DMS79 (cell line): ENCODE measurements at places on chromosomes 4 and X.

DNA sequence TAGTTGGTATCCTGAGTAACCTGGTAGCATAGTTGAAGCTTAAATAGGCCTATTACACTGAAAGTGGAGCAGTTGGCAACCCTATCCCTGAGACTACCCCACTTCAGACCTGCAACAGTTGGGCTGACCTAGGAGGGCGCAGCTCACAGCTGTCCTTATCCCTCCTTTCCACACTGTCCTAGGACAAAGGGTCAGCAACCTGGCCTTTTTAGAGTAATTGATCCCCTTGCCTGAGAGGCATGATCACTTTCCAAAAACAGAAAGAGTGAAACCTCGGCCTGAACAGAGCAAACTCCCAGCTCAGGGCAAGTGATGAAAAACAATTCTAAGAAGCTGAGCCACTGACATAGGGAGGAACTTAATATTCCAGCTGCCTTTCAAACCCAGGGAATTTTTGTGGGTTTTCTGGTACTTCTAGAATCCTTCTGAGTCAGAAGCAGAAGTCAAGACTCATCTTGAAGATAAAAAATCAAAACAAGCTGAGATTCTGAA, 94.9 kb upstream of the MYOZ2 start:
- no peak for DNase-seq

- DNase-seq = no peak
Observed at GRCh38 chr4:793093-793861, 32.7 kb downstream of the CPLX1 start.

- no peak for DNase-seq
Observed at GRCh38 chr4:153333874-153334273, 10.6 kb upstream of the MND1 start.

- no peak for DNase-seq
Observed at GRCh38 chrX:5957506-5957905, 271.2 kb downstream of the NLGN4X start.

DNA sequence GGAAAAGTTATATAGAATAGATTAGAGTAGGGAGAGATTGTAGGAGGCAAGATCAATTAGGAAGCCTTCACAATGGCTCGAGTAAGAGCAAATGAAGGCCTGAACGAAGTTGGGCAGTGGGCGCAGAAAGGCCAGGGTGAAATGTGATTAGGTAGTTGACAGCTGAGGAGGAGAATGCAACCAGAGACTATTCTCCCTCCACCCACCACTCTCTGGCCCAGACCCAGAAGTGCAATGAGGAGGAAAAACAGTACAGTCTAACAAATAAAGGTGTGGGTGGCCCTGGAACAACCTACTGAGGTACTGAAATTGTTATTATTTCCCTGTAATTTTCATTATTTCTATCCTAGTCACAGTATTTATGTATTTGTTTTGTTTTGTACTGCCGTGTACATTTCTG, 176.7 kb downstream of the SLC39A8 start:
- DNase-seq = no peak

DNA sequence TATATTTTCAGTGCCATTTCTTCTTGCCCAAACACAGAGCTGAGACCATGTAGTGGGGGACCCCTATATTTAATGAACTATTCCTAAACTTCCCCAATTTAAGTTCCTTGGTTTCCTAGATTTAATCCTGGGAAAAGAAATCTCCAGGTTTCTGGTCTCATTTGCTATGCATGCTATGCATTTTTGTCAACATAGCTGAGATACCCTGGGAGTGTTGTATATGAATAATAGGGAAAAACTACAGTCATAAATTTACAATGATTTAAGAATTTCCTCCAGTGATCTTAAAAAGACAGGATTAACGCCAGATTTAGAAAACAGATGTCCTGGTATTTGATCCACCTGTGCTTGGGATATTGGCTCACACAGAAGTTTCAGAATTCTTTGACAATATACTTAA, 136.8 kb upstream of the RAPGEF2 start:
- DNase-seq = no peak

DNA sequence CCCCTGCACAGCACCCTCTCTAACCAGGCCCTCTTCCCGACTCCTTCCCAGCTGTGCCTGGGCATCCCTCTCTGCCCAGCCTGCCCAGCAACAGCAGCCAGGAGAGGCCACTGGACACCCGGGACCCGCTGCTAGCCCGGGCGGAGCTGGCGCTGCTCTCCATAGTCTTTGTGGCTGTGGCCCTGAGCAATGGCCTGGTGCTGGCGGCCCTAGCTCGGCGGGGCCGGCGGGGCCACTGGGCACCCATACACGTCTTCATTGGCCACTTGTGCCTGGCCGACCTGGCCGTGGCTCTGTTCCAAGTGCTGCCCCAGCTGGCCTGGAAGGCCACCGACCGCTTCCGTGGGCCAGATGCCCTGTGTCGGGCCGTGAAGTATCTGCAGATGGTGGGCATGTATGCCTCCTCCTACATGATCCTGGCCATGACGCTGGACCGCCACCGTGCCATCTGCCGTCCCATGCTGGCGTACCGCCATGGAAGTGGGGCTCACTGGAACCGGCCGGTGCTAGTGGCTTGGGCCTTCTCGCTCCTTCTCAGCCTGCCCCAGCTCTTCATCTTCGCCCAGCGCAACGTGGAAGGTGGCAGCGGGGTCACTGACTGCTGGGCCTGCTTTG, 1.1 kb downstream of the AVPR2 start:
- no peak for DNase-seq

DNA sequence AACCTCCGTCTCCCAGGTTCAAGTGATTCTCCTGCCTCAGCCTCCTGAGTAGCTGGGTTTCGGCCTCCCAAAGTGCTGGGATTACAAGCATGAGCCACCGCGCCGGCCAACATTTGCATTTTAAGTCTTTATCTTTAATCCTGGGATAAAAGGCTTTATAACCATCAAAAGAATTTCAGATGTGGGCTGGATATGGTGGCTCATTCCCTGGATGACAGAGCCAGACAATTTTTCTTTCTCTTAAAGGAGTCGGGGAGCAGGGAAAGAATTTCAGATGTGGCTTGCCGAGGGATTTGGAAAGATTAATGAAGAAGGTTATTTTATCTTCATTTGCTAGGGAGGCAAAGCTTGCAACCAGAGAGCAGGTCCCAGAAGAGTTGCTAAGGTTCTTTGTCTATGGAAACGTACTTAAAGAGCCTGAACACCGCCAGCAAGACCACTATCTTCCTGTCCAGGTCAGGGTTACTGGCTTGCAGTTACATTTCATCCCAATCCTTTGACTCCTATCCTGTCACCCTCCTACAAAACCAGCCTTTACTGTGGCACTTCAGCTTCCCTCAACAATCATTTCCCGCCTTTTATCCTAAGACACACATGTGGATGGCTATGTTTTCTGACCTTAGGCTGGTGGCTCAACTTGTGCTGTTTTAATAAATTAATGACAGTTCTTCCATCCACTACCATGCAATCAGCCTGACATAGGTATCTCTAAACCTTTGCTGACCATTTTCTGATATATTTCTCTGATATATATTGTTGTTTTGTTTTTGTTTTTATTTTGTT, 3.9 kb upstream of the KLHL8 start:
- no peak for DNase-seq

- no peak for DNase-seq
Observed at GRCh38 chr4:105236916-105237311, 90.2 kb downstream of the TET2 start.

- DNase-seq = peak; percentile 29
Observed at GRCh38 chr4:44726038-44726871, at the start of gene GNPDA2. Gene GNPDA2 (minus strand): TSS chr4:44726556. CDS start chr4:44722207, 4,349 bp downstream.

DNA sequence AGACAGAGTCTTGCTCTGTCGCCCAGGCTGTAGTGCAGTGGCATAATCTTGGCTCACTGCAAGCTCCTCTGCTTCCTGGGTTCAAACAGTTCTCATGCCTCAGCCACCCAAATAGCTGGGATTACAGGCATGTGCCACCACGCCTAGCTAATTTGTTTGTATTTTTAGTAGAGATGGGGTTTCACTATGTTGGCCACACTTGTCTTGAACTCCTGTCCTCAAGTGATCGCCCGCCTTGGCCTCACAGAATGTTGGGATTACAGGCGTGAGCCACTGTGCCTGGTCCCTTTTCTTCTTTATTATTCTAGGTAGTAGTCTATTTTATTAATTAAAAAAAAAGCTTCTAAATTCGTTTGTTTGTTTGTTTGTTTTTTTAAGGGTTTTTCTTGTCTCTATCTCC, 59.1 kb downstream of the SLAIN2 start:
- DNase-seq = no peak

- no peak for DNase-seq
Observed at GRCh38 chr4:147123146-147123545, 177.5 kb upstream of the TTC29 start.

DNA sequence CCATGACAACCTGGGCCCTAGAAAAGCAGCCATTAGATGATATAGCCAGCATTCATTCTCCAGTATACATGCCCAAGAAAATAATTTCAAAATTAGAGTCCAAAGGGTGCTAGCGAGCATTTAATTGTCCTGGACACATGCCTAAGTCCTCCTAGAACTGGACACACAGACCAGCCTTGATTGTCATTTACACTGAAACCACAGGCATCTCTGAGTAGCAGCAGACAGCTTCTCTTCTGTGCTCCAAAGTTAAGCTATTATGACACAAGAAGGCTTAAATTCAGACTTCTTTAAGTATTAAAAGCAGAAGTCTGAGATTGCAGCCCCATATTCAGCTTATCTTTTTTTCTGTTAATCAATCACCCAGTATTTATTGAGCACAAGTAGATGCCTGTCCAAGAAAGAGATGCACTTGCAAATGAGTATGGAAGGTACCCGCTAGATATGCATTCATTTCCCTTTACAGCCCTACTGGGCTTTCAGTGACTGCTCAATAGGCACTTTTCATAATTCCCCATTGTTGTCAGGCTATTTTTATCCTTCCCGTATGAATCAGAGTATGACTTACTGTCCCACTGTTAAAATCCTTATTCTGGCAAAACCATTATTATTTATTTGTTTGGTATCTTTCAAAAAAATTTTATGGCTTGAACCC, 374.1 kb downstream of the FBXW7 start:
- no peak for DNase-seq

GRCh38 chrX:63784902-63785707, at the start of gene ARHGEF9:
Gene ARHGEF9 (minus strand): TSS chrX:63785214. CDS start chrX:63785145, 69 bp downstream.
- DNase-seq = peak; percentile 25

- no peak for DNase-seq
Observed at GRCh38 chrX:75228854-75229253, 45.0 kb upstream of the UPRT start.

DNA sequence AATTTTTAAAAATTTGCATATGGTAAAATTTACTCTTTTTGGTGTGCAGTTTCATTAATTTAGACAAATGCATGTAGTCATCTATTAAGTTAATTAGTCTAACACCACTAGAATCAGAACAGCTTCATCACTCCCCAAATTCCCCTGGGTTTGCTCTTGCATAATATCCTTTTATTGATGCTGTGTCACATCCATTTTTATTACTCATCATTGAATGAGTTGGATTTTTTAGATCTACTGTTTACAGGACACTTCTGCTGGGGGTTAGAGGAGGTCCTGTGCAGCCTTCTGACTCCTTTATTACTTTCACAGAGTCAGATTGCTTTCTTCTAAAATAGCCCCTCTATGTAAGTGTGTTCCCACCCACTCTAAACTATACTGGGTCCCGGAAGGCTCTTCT, 65.9 kb downstream of the MTHFD2L start:
- DNase-seq = no peak

- no peak for DNase-seq
Observed at GRCh38 chrX:48826876-48827653, 752 bp downstream of the ERAS start.

DNA sequence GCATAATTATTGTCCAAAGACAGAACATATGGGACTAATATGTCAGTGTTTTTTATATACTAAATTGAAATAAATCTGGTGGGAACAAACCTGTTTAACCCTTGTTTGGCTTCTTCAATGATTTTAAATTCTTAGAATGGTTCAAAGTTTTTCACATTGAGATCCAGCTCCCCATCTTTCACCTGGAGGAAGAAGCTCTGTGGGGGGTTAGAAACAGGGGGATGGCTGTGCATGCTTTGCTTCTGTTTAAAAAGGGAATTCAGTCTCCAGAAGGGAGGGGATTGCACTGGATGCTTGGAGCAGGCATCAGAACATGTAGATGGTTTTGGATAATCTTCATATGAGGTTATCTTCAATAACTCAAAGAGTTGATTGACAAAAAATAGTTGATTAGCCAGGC, 72.1 kb downstream of the GALNT7 start:
- no peak for DNase-seq

DNA sequence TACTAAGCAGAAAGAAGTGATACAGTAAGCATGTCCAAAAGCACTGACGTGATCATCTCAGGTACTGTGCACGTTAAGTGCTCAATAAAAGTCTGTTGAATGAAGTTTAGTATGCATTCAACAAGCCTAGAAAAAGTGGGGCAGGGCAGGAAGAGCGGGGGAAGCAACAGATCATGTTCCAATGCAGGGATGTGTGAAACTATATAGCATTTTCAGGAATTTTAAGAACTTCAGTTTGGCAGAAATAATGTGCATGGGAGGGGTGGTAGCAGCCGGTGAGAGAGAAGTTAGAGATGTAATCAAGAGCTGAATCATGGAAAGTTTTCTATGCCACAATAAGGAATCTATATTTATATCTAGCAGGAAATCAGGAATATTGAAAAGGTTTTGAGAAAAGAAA, 19.2 kb upstream of the CCNA2 start:
- no peak for DNase-seq

GRCh38 chrX:32744921-32745320, 466.4 kb downstream of the DMD start:
- no peak for DNase-seq

DNA sequence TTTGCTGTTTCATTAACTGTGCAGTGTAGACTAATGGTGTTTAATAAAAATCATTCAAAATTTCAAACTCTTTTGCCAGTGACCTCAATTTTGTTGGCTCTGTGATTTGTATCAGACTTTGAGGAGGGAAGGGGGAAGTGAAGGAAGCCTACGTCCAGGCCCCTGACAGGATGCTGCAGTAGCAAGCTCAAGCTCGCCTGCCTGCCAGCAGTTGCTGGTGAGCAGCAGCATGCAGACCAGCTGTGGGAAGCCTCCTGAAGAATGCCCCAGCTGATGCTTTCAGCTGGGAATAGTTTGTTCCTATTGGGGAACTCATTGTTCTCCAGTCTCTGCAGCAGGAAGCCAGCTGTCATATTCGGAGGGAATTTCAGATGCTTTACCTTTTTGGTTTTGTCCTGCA, 495.2 kb downstream of the AFF2 start:
- no peak for DNase-seq

DNA sequence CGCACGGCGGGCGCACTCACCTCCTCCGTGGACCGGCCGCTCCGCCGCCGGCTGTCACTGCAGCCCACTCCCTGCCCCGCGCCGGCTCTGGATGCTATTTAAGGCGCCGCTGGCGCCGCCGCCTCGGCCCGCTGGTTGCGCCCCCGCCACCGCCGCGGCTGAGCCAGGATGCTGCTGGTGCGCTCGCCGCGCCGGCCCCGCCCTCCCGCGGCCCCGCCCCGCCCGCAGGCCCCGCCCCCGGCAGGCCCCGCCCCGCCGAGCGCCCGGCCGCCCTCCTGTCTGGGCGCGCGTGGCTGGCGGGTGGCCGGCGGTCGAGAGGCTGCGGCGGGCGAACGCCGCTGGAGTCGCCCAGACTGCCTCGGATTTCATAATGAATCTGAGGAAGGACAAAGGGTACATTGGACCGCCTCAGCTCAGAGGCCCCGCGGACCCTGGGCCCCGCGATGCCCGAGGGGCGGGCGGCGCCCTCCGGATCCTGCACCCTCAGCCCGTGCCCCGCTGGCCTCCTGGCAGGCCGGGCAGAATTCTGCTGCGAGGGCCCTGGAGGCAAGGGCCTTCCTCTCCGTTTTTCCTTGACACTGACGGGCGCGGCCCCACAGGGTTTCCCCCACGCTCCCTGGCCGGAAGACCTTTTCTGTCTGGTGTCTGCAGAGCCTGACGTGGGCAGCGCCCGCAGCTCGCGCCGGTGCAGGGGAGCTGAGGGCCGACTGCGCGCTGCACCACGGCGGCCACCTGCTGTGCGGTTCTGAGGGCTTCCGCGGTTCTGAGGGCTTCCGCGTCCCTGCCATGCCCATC, at the start of gene ACSL1:
Gene ACSL1, minus strand, starts transcription at position 73 of the 795 bp plus-strand sequence. CDS start 22,454 bp downstream, outside the sequence.
- no peak for DNase-seq
